ENCODE measurements at places on chromosomes 13 and 19. TPM values are rescaled to one million over a fixed set of nuclear protein-coding genes. Genes with fewer than 3 reads are reported as not detected.
A peak's percentile ranks its signal among the peaks of the same experiment; 100 is the strongest.

DNA sequence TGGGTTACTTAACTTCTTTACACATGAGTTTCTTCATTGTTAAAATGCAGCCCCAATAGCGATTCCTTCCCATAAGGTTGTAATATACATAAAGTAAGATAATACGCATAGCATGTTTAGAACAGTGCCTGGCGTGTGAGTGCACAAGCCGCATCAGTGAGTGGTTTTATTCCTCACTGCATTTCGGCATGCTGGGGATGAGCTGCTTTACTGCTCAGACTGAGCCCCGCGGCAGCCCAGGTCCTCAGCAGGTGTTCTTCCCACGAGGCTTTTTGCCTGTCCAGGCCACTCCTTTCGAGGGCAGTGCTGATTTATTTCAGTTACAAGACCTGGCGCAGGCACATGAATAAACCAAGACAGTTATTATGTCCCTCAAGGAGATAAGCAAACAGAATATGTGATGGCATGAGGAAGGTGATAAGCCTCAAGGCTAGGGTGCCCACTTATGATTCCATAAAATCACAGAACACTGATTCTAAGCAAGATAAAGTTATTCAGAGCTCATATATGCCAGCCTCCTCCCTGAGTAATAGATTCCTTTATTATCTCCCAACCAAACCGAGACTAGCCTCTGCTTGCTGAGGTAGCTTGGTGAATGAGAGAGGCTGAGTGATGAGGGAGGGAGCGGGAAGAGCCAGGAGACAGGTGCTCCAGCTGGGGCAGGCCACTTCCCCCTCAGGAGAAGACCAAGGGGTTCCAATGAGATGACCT, 505.5 kb downstream of the DIAPH3 start:
- DNase-seq = no peak

GRCh38 chr19:43353606-43354304, at the start of gene CD177:
Gene CD177 (plus strand): TSS chr19:43353686. CDS start chr19:43353715, 29 bp downstream.
- no peak for DNase-seq

DNA sequence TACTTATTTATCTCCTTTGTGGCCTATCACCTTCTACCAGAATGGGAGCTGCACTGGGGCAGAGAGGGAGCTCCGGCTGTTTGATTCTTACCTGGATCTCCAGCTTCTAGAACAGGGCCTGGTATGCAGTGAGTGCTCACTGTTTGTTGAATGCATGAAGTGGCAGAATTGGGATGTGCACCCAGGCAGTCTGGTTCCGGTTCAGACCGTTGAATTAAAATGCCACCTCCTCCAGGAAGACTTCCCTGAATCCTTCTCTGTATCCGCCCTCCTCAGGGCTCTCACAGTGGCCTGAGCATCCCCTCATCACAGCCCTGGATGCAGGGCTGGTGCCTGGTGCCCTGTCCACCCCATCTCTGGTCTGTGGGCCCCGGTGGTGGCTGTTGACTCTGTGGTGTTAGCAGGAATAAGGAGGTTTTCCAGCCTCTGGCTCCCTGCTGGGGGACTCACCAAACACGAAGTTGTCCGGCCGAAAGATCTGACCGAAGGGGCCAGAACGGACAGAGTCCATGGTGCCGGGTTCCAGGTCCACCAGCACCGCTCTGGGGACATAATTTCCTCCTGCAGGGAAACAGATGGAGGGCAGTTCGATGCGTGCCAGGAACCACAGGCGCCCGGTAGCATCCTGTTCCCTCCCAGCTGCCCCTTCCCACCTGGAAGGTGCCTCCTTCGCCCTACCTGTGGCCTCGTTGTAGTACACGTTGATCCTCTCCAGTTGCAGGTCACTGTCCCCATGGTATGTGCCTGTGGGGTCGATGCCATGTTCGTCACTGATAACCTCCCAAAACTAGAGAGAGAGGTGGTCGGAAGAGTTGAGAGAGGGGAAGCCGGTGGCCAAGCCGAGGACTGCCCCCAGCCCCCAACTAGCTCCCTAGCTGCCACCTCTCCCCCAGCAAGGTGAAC, 1.0 kb downstream of the TUBB4A start:
- DNase-seq = no peak

DNA sequence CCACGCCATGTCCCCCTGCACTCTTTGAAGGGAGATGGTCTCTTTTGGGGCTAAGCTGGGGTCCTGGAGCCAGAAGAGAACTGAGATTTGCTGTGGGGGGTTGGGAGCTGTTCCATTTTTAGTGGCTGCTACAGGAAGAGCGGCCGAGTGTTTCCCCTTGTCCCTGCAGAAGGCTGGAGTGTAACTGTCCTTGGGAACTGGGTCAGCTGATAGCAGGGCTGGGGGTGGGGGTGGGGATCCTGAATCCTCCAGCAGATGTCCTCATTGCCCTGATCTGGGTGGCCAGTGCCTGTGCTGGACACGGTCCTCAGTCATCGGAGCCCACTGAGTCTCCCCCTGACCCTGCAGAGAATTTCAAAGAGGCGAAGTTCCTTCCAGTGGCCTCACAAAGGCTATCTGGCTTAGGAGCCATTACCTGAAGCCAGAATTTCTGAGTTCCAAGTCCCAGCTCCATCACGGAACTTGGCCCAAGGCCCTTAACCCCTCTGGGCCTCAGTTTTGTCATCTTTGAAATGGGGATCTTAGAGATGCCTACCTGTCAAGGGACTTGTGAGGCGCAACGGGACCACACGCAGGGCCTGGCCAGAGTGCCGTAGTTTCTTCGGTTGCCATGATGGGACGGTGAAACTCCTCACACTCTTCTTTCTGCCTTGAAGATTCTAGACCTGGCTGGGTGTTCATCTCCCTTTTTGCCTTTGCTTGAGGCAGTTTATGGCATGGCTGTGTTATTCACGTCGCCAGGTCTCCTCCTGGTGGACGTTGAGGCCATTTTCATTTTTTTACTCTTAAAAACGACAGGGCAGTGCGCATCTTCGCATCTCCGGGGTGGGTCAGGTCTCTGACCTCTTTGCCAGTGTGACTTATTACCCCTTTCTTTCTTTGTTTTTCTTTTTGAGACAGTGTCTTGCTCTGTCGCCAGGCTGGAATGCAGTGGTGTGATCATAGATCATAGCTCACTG, 51.9 kb downstream of the DNM2 start:
- no peak for DNase-seq

- DNase-seq = no peak
These were observed 44.6 kb downstream of the CCL25 start for GRCh38 chr19:8097198-8097597.

DNA sequence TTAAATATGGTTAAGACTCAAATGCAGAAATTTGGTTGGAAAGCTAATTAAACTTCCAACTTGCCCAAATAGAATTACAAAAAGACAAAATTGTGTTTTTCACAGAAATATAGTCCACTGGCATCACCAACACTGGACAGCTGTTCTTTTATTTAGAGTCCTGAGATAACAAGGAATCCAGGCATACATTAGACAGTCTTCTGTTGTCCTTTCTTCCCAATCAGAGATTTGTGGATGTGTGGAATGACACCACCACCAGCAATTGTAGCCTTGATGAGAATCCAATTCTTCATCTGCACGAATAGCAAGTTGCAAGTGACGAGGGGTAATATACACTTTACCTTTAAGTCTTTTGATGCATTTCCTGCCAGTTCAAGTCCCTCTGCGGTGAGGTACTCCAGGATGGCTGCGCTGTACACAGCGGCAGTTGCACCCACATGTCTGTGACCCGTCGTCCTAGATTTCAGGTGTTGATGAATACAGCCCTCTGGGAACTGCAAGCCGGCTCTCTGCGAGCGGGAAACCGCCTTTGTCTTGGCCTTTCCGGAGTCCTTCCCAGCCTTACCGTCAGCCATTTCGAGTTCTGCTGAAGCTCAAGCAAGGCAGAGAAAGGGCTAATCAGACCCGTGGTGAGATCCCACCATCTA, 14.7 kb downstream of the UBAC2 start:
- DNase-seq = peak; percentile 77

PTH2 gene
- not detected for total RNA-seq

ZNF547 gene
- total RNA-seq = 3.5 TPM

TEKTIP1 gene
- total RNA-seq = 11.1 TPM

APOC1 gene
- total RNA-seq = 14.2 TPM

ZNF729 gene
- not detected for total RNA-seq
